ENCODE measurements at places on chromosomes 2 and 18. TPM values are rescaled to one million over a fixed set of nuclear protein-coding genes. Genes with fewer than 3 reads are reported as not detected.

Gene NEDD4L
- 30.5 TPM for total RNA-seq

Gene APCDD1
- 511 TPM for total RNA-seq

Gene SLC11A1
- under 0.01 TPM for total RNA-seq

Gene NFATC1
- total RNA-seq, result 3.2 TPM

Gene LCT
- not detected for total RNA-seq

Gene FAM161A
- total RNA-seq, result 1.6 TPM

Gene ZNF638
- total RNA-seq, result 125 TPM

Gene SIX3
- not detected for total RNA-seq

Gene SP5
- total RNA-seq, result not detected

Gene KIF1A
- not detected for total RNA-seq

Gene WNT10A
- under 0.01 TPM for total RNA-seq

Gene CLEC4F
- not detected for total RNA-seq

Gene EFR3B
- 0.16 TPM for total RNA-seq

Gene ELOA2
- not detected for total RNA-seq

Gene BMP10
- not detected for total RNA-seq

Gene MC4R
- total RNA-seq, result 0.36 TPM

Gene TXNDC2
- total RNA-seq, result 0.12 TPM

Gene SOX11
- 0.32 TPM for total RNA-seq

Gene UGT1A8
- not detected for total RNA-seq

Gene TUBA3E
- not detected for total RNA-seq

Gene TUBA3D
- total RNA-seq, result not detected

Gene UGT1A10
- not detected for total RNA-seq

Gene NEU2
- total RNA-seq, result not detected

Gene VWA3B
- total RNA-seq, result not detected

Gene MC5R
- total RNA-seq, result not detected

Gene EMILIN1
- total RNA-seq, result 147 TPM

Gene ANKRD23
- total RNA-seq, result 2.9 TPM

Gene SKA1
- 0.81 TPM for total RNA-seq

Gene GREB1L
- total RNA-seq, result 1.1 TPM

Gene CFAP65
- total RNA-seq, result not detected

Gene GAL3ST2
- total RNA-seq, result not detected

Gene IL1R2
- total RNA-seq, result 1.3 TPM

Gene B3GNT7
- 0.65 TPM for total RNA-seq

Gene STON1
- total RNA-seq, result 19.3 TPM

Gene GDF7
- total RNA-seq, result under 0.01 TPM

Gene PDE1A
- total RNA-seq, result 3.2 TPM

Gene FBLN7
- 1.3 TPM for total RNA-seq

Gene PNO1
- 9.5 TPM for total RNA-seq

Gene CEBPZOS
- total RNA-seq, result 15.7 TPM

Gene GKN1
- total RNA-seq, result not detected

Gene MAP3K19
- not detected for total RNA-seq

Gene CHRNG
- total RNA-seq, result not detected

Gene LINC00305
- not detected for total RNA-seq

Gene TLX2
- total RNA-seq, result not detected

Gene SOCS6
- total RNA-seq, result 42.5 TPM

Gene GAREM2
- 3.3 TPM for total RNA-seq

Gene ERFE
- total RNA-seq, result 2.9 TPM

Gene IL18R1
- 1.3 TPM for total RNA-seq

Gene ASXL3
- total RNA-seq, result 1.6 TPM

Gene DNAJC5G
- total RNA-seq, result not detected

Gene EHBP1
- total RNA-seq, result 216 TPM

Gene SIGLEC15
- 1.9 TPM for total RNA-seq

Gene GAD1
- total RNA-seq, result 1.3 TPM

Measured in hair follicle dermal papilla cell (primary cell).